ENCODE measurements at places on chromosomes 13 and 19.

DNA sequence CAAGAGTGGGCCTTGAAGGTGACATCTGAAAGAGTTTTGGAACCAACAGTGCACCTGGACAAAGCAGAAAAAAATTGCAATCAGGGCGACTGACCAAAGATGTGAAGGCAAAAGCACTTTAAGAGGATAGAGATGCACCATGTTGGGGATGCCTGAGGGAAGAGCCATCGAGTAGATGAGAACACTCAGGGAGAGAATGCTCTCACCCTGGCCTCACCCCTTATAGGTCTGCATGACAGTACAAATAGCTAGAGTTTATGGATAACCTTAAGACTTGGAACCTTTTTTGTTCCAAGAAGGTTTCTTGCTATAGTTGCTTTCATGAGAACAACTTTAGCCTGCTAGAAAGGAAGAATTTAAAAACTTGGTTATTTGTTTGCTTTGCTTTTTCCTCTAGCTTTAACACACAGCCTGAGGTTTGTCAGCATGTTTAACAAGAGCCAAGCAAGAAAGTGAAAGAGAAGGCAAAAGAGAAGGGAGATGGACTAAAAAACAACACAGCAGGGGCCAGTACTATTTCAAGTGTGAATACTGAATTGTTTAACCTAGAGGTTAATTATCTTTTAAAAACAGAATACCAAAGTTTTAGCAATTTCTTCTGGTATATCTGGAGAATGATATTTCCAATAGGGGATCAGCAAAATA lies 418.9 kb downstream of the DIAPH3 start:
- no peak for DNase-seq

GRCh38 chr19:52148256-52148655 lies 8.5 kb upstream of the ZNF616 start:
- no peak for DNase-seq

- DNase-seq, result no peak
These were observed 10.2 kb upstream of the CARM1 start for GRCh38 chr19:10861103-10861651.

- no peak for DNase-seq
These were observed 16.8 kb upstream of the ADGRE2 start for GRCh38 chr19:14795078-14795721.

DNA sequence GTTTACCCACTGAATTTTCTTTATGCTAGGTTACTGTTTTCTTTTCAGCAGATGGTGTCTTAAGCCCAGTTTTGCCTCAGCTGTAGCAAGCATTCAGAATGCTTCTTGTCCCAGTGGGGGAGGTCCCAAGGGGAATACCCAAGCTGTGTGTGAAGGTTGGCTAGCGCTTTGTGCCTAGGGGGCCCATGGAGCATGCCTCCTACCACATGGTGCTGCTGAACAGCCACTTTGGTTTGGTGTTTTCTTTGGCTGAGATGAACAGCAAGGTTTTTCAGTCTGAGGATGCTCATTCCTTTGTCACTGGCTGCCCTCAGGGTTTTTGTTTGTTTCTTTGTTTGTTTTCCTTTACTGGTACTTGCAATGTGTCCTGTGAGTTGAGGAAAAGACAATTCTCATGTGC lies 99.0 kb downstream of the PCDH20 start:
- DNase-seq, result no peak

DNA sequence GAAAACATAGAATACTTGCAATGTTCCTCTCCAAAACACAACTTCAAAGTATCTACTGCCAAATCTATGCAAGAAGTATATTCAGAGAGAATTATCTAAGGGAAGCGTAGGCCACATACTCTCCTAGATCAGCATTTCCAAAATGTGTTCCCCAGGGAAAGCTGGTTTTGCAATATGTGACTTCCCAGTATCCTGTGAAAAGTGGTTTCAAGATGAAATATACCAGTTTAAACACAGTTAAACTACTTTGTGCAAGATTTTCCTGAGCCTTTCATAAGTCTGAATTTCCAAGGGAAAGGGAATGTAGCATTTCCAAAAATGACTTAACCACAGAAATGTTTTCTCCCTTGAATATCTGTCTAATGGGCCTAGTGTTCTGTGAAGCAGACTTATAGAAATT lies 7.6 kb downstream of the STARD13 start:
- DNase-seq, result no peak

DNA sequence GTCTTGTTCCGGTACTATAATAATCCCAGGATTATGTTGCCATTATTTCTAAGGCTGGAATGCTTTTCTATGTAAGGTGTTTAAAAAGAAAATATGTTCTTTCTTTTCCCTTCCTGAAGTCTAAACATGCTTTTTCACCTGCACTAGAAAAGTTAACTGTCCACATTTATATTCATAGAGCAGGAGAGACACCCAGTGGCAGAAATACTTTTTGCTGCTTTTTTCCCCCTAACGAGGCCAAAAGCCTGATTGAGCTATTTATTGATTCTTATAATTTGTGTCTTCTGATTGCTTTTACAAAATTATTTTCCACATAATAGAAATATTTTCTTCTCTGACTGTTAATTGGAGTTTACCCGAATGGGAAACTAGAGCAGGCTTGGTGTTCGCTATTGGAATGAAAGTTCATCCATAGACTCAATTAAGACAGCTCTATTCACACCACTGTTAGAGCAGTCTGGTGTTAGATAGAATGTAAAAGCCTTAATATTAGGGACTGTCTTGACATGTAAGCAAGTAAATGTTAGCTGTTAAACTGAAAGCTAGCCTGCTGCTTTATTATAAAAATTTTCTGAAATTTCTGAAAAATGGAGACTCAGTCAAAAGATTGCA lies 15.8 kb downstream of the GPR180 start:
- no peak for DNase-seq

DNA sequence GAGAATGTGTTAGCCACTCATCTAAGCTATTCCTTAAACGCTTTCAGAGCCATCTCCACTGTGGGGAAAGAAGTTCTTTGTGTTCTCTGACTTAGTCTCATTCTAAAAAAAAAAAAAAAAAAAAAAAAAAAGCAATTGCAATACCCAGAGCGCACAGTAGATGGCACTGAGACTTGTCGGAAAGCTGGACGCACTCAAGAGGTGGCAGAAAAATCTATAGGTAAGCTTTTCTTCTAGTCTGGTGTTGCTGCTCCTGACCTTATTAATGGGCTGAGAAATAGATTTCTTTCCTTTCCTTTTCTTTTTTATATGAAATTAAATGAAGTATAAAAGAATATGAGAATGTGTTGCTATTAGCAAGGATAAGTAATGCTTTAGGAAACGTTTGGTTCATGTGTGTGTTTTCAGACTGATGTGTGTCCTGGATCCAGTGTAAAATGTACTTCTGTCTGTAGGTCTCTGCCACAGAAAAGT lies 4.7 kb upstream of the GJB2 start:
- no peak for DNase-seq

- DNase-seq, result no peak
These were observed 5.2 kb downstream of the DOCK9 start for GRCh38 chr13:98972627-98973026.

- no peak for DNase-seq
These were observed 904.3 kb downstream of the DIAPH3 start for GRCh38 chr13:59259165-59260000.

GRCh38 chr13:97359181-97360057 lies 74.5 kb upstream of the RAP2A start:
- peak; percentile 52 for DNase-seq

- no peak for DNase-seq
These were observed 6.6 kb upstream of the ESD start for GRCh38 chr13:46803586-46803985.

- DNase-seq, result no peak
These were observed 1080.6 kb downstream of the PCDH17 start for GRCh38 chr13:58712191-58712590.

DNA sequence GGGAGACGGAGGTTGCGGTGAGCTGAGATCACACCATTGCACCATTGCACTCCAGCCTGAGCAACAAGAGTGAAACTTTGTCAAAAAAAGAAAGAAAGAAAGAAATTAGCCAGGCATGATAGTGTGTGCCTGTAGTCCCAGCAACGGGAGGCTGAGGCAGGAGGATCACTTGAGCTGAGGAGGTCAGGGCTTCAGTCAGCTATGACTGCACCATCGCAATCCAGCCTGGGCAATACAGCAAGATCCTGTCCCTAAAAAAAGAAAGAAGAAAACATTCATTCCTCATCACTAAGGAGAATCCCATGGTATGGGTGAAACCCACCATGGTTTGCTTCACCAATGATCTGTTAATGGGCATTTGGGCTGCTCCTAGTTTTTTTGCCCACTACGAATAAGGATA lies 13.0 kb upstream of the AP1M2 start:
- no peak for DNase-seq

DNA sequence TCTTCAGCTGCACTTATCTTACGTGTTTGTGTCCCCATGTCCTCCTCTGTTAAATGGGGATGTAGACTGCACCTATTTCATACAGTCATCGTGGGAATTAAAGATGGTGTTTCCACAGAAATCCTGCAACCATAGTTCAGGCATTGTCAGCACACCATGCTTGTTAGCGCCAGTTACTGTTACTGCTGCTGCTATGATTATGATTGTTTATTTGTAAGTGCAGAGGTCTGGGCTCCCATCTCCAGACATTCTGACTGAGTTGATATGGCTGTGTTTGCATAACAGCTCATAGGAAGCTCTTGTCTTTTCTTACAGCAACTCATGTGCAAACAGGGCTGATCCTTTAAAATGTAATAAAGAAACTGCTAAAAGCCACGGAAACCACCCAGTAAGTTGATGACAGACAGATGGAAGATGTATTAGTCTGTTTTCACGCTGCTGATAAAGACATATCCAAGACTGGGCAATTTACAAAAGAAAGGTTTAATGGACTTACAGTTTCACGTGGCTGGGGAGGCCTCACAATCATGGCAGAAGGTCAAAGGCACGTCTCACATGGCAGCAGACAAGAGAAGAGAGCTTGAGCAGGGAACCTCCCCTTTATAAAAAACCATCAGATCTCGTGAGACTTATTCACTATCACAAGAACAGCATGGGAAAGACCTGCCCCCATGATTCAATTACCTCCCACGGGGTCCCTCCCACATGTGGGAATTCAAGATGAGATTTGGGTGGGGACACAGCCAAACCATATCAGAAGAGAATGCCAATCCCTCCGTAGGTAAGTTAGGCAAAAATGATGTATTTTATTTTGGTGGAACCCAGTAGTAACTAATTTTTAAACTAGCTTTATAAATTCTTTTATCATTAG lies 1.6 kb downstream of the ZSCAN5A start:
- DNase-seq, result no peak

DNA sequence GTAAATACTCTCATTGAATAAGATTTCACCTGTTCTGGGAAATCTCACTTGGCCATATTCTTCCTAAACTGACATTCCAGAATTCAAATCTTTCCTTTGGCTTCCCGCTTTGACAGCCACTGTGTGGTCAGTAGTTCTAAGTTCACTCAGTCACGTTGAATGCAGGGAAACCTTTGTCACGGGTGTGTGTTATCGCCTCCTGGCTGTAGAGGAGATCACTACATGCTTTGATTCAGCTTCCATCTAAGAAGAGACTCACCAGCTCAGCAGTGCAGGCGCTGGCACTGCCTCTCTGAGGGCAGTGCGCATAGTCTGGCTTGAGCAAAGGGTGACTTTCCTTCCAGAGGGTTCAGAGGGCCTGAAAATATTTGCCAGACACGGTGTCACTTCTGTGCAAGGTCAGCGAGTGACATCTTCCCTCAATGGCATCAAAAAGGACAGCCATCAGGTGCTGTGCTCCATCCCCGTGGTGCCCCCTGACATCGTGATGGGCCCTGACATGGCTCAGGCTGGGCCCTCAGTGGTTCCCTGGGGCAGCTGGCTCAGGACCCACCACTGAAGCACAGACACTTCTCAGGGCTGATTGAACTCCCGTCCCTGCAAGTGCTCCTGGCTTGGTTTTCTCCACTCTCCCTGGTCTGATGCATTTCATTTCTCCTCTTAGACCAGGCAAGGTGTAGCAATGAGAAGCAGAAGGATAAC lies 635.4 kb upstream of the ARGLU1 start:
- DNase-seq, result no peak

GRCh38 chr13:113581871-113582270 lies 2.7 kb upstream of the TFDP1 start:
- no peak for DNase-seq

- DNase-seq, result no peak
These were observed 31.6 kb upstream of the SLC46A3 start for GRCh38 chr13:28750187-28751045.

DNA sequence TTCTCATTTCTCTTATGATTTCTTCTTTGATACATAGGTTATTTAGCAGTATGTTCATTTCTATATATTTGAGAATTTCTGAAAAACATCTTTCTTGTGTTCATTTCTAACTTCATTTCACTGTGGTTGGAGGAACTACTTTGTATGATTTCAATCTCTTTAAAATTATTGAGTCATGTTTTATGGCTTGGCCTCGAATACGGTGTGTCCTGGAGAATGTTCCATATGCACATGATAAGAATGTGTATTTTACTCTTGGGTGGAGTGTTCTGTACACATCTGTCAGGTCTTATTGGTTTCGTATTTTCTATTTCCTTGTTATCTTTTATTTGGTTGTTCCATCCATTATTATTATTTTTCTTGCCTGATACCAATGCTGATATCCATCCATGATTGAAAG lies 22.9 kb downstream of the DNM2 start:
- no peak for DNase-seq

DNA sequence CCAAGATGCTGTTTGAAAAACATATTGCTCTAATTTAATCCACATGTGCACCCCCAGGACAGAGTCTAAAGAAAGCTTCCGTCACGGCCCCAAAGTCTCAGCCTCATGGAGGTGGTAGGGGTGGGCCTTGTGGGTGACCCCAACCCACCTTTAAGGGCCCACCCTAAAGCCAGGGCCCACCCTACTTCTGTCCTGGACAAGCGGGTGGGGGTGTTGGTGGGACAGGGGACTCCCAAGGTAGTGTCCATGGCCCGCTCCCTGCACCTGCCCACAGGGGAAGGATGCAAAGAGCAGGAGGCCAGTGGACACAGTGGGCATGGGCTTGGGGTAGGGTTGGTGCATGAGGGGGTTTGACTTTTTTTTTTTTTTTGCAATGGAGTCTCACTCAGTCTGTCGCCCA lies 66.8 kb downstream of the KCTD15 start:
- no peak for DNase-seq

DNA sequence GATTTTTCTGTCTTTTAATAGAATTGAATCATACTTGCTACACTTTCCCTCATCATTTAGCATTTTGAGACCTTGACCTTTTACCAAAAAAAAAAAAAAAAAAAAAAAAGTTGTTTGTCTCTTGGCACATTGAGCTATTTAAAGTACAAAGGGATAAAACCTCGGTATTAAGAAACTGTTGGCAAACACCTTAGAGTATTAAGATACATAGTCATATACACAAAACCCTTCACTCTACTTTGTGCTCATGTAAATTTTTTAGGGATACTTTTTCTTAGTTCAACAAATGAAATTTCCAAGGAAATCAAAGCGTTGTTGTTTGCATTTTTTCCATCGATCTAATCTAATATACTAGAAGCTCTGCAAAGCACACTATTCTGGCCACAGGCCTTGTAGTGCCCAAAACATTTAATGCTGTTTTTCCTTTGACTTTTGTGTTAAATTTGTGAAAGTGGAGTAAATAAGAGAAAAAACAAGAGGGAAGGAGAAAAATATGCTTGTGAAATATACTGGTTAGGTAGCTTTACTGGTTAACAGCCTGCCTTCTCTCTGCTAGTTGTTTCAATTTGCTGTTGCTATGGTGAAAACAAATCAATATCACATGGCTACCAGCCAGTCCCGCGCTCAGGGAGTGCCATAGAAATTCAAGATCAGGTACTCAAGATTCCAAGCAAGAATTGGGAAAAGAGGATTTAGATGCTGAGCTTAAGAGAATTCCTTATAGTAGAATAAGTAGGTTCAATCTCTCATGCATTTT lies 2.6 kb downstream of the MBNL2 start:
- DNase-seq, result no peak

- DNase-seq, result no peak
These were observed 81.2 kb upstream of the RNF113B start for GRCh38 chr13:98258226-98258625.

Data from hypothalamus (tissue), 51 donors.